ENCODE measurements at places on chromosomes 4 and X.

GRCh38 chr4:84031401-84031800, 467.7 kb downstream of the NKX6-1 start:
- no peak for DNase-seq

- DNase-seq, result no peak
Measured at GRCh38 chr4:54696649-54697048, 38.9 kb downstream of the KIT start.

DNA sequence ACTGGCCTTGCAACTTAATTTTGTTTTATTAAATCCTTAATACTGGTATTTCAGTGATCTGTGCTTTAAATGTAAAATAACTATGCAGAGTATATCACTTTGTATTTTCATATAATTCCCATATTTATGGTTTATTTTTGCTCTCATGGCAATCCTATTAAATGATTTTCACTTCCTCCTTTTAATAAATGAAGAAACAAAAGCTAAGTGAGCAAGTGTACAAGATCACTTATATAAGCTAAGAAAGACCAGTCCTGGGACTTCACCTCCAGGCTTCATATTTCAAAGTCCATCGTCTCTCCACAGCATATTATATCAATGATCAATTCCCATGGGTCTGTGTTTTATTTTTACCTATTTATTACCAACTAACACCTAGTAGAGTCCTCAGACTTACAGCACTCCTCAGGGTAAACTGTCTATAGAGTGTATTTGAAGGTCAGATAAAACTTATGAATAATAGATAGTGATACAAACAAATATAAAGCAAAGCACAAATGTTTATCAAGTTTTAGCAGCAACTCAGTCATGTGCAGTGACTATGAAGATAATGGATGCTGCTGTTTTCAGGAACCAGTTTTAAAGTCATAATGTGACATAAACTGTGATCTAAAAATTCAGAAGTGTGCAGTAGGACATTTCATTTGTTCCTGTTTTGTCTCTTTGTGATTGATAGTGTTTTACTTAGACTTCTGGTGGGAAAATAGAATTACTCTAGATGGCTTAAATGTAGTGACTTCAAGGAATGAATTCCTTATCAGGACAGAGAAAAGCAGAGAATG, 56.8 kb downstream of the ARHGAP24 start:
- no peak for DNase-seq

GRCh38 chr4:169225058-169225751, 45.6 kb downstream of the SH3RF1 start:
- DNase-seq, result peak; percentile 77

DNA sequence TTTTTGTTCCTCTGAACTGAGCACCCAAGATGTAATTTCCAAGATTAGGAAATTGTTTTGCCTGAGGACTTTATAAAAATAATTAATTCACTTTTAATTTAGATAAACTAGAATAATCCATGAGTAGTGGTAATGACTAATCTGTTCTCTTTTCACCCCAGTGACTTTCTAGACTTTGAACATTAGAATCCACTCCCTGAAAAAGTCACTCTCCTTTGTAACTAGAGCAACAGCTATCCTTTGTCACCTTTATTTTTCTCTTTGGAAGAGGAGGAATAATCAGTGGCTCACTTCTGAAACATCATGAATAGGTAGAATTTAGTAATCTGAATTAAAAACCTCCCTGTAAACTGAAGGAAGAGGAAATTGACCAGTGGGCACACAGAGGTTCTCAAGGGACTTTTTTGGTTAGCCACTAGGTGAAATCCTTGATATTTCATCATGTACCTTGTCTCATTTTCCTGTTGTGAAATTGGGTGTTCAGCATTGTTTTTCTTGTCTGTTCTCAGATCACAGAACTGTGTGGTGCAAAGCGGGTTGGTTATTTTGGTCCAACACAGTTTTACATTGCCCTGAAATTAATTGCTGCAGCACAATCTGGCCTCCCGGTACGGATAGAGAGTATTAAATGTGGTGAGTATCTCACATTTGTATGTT, 59.4 kb downstream of the REPS2 start:
- no peak for DNase-seq

GRCh38 chr4:31108762-31109161, 388.6 kb downstream of the PCDH7 start:
- no peak for DNase-seq

DNA sequence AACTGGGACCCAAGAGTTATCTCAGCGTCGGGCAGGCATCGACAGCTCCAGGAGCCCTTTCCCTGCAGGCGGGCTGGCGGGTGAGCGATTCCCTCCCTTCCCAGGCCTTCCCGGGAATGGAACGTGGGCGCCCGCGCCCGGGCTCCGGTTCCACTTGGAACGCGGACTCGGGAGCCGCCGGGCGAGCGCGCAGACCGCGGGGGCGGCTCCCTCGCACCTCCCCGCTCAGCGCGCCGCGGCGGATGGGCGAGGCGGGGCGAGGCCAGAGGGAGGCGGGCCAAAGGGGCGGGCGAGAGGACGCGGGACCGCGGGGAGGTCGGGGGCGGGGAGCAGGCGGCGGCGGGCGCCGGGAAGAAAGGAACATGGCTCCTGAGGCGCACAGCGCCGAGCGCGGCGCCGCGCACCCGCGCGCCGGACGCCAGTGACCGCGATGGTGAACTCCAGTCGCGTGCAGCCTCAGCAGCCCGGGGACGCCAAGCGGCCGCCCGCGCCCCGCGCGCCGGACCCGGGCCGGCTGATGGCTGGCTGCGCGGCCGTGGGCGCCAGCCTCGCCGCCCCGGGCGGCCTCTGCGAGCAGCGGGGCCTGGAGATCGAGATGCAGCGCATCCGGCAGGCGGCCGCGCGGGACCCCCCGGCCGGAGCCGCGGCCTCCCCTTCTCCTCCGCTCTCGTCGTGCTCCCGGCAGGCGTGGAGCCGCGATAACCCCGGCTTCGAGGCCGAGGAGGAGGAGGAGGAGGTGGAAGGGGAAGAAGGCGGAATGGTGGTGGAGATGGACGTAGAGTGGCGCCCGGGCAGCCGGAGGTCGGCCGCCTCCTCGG, at the start of gene PKD2:
PKD2 (plus strand) TSS at position 332 of the 818 bp plus-strand sequence; CDS start at position 431, 99 bp downstream.
- peak; percentile 95 for DNase-seq

GRCh38 chr4:5955201-5955821, 62.4 kb upstream of the CRMP1 start:
- no peak for DNase-seq

- DNase-seq, result no peak
Measured at GRCh38 chr4:76001700-76002099, 5.6 kb downstream of the CXCL9 start.

DNA sequence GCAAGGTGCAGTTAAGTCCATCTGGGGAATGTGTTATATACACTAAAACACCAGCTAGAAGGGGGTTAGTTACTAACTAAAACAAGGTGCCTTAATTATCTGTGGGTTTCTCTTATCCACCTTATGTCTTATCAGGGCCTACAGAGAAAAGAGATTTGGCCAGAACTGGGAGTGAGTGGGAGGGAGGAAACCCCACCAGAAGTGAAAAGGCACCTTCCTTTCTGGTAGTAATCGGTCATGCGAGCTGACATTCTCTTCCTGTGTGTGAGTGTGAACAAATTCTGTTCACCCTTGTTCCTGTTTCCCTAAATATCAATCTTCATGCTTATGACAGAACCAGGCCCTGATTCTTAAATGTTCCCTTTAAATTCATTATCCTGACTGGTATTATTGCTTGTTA, 43.5 kb downstream of the SRPX2 start:
- no peak for DNase-seq

DNA sequence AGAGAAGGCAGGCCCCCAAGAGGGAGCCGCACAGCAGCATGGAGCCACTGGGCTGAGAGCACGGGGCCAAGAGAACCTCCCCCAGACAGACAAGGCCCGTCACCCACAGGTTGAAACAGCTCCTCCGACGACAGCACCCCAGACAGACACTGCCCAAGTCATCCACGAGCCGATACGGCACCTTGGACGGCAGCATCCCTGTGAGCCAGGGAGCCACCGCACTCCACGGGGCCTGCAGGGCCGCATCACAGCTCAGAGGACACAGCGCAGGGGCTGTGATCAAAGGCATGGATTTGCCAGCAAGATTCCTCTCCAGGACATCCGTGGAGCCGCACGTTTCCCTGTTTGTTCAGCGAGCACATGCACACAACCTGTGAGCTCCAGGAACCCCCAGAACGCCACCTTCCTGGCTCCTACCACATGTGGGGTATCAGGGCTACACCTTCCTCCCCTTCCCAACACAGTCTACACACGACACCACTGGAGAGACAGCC, 3.9 kb downstream of the CTBP1 start:
- DNase-seq, result peak; percentile 2

DNA sequence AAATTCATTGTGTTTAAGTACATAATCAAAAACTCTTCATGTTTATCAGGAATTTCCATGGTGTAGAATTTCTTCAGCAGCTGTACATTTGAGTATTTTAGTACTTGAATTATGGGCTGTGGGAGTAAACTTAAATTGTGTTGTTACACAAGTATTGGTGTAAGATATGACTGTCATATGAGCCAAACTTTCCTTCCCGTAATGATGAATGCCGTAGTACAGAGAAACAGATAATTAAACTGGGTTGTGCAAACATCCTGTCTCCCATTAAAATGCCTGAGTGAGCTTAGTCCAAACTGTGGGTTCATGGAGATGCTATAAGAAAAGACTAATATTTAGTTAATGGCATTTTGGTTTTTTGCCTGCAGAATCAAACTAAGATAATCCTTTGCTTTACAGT, 159.2 kb downstream of the SLC4A4 start:
- no peak for DNase-seq

- DNase-seq, result no peak
Measured at GRCh38 chrX:101257448-101258258, 33.5 kb downstream of the TAF7L start.

- DNase-seq, result peak; percentile 55
Measured at GRCh38 chr4:123505095-123506010, 108.8 kb downstream of the SPRY1 start.

DNA sequence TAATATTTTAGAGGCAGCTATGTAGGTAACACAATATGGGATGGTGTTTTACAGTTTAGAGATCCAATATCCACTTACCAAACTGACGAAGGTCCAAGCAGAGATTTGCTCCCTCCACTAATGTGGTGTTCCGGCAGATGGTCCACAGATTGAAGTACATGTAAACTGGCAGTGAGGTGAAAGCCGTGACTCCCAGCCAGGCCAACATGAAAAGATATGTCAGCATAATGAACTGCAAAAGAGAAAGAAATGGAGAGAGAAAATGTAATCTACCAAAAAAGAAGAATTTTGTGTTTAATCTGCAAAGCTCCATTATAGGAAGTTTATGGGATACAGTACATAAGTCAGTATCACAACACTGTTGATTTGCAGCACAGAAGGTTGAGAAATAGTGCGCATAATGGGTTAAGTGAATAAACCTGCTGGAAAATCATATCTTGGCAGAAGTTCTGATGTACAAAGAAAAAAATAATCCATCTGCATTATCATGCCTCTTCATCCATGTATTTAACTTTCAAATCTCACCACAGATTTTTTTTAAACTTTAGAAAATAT, 160.2 kb downstream of the GPM6A start:
- DNase-seq, result no peak

DNA sequence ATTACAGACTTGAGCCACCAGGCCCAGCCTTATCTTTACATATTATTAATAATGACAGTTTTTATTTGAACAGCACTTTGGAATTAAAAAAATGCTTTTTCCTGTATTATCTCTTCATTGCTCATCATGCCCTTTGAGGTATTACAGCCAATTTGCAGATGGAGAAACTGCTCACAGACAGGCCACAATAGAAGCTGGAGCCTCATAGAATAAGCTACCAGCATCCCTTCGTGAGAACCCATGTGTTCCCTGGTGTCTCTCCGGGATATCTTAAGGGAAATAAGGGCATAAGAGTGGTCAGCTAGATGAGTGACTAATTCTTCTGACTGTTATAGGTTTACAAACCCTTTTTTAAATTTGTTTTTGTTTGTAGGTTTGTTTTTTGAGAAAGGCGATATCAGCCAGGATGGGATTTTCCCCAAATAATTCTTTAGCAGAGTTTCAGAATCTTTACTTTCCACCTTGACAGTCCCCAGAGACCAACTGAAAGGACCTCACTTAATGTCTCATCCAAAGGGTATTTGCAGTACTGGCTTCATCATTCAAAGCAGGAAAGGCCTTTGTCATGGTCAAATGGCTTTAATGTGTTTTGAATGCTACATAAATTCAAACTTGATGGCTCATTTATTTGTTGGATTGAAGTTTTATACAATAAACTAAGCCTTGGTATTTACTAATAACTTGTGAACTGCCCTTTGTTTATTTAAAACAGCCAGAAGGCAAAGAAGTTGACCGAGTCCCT, 48.0 kb upstream of the SOD3 start:
- DNase-seq, result no peak

DNA sequence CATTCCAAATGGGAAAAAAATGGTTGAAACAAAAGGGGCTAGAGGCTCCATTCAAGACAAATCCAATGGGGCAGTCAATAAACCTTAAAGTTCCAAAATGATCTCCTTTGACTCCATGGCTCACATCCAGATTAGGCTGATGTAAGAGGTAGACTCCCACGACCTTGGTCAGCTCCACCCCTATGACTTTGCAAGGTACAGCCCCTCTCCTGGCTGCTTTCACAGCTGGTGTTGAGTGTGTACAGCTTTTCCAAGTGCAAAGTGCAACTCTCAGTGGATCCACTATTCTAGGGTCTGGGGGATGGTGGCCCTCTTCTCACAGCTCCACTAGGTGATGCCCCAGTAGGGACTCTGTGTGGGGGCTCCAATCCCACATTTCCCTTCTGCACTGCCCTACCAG, 21.5 kb downstream of the SULT1B1 start:
- DNase-seq, result no peak

- no peak for DNase-seq
Measured at GRCh38 chr4:188154668-188155405, 15.6 kb downstream of the TRIML1 start.

- DNase-seq, result no peak
Measured at GRCh38 chr4:12588582-12588981, 895.6 kb downstream of the RAB28 start.

GRCh38 chrX:154383359-154384283, 4.5 kb downstream of the EMD start:
- DNase-seq, result no peak

DNA sequence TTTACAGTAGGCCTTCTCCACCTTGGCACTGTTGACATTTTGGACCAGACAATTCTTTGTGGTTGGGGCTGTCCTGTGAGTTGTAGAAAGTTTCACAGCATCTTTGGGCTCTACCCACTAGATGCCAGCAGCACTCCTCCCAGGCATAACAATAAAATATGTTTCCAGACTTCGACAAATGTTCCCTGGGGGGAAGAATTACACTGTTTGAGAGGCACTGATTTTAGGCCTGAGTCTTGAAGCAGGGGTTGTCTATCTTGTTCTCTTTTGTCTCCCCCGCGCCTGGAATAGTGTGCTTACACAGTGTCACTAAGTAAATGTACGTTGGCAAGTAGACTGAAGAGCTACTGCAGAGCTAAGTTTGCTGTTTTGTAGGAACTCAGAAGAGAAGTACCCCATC, 254.4 kb upstream of the BOD1L1 start:
- peak; percentile 17 for DNase-seq

- no peak for DNase-seq
Measured at GRCh38 chr4:8086783-8087445, 71.7 kb downstream of the ABLIM2 start.

- DNase-seq, result no peak
Measured at GRCh38 chr4:1122505-1122904, 9.1 kb upstream of the RNF212 start.

GRCh38 chrX:129227366-129227765, 295.9 kb downstream of the SMARCA1 start:
- no peak for DNase-seq

All from AG20443 (cell line).